Left lung (tissue), 14 donors: ENCODE measurements at places on chromosomes 11 and 22. TPM values are rescaled to one million over a fixed set of nuclear protein-coding genes. Genes with fewer than 3 reads are reported as not detected.
A peak's percentile ranks its signal among the peaks of the same experiment; 100 is the strongest.

DNA sequence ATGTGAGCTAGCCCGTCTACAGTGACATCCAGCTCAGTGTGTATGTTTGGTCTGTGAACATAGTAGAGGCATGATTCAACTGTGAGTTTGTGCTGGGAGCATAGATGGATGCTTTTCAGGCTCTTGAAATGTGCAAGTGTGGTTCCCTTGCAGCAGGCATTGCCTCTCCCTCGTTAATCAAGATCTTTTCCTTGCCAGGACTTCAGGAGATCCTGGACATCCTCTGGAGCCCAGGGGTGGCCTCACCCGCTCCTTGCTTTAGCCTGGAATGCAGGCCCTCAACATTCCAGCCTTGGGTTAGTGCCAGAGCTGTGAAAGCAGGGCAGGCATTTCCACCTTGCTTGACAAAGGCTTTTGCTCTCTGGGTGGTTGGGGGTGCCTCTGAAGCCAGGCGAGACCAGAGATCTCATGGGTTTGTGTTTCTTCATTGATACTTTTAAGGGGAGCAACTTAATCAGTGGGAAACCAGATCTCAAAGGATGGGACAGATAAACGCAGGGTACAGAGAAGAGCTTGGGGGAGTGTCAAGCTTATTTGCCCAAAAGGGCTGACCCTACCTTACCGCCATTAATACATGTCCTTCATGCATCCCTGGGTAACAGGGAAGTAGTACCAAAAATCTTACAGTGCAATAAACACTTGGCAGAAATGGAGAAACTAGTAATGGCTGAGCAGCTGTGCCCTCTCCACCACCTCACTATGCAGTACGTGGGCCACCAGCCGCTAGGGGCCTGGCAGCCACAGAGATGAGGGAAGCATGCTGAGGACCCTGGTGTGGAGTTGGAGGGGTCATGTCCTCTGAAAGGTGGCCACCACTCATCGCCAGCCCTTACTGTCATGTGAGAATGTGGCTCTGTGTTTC lies 72.1 kb downstream of the PTPRJ start:
- no peak overlapping the region for H3K4me3 ChIP-seq

Gene PACSIN3
- total RNA-seq = 32.9 TPM

Gene OR10S1
- not detected for total RNA-seq

Gene TBX1
- total RNA-seq = 4.4 TPM

DNA sequence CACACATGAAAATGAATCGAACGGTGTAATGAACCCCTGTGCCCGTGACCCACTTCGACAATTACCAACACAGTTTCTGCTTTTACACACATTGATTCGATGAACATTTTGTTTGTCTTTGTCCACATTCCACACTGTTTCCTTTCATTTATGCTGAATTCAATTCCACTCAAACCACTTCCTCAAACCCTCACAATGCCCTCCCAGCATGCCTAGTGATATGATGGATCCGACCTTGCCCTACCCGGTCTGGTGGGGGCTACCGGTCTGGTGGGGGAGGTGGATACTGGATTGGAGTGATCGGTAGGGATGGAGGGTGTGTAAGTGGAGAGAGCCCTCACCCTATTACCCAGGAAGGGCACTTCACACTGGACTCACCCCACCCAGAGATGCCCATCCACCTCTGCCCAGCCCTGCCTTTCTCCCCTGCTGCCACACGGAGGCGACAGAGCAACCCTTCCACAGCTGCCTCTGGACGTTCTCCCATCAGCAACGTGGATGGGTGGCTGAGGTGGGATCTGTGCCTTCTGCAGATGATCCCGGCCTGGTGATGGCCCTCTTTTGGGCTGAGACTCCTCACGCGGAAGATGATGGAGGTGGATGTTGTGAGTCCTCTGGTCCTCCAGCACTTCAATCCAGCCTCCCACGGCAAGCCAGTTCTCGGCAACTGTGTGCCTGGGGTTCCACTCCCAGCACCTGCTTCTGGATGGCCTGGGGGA lies 33.0 kb upstream of the P2RY2 start:
- H3K4me3 ChIP-seq = no peak overlapping the region
- no peaks in the 10 kb centered on the region for H3K36me3 ChIP-seq
- no peaks in the 10 kb centered on the region for H3K27me3 ChIP-seq
- DNase-seq = peak; percentile 78
- no peaks in the 10 kb centered on the region for H3K4me1 ChIP-seq
- peak overlapping the region; percentile 23 for H3K27ac ChIP-seq

DNA sequence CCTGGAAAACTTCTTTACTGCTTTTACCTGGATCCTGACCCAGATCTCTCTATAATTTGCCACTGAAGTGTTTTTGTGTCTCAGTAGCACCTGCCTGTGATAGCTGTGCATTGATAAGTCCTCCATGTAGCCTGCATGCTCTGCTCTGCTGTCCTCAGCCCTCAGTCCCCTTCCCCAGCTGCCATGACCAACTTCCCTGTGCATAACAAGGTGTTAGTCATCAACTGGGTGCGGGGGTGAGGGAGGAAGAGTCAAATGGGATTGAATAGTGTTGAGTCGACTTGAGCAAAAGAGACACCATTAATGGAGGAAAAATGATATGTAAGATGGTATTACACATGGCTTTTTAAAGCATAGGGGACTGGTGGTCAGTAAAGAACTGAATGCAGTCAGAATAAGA lies 92.2 kb upstream of the PLET1 start:
- H3K27ac ChIP-seq = no peak overlapping the region
- DNase-seq = no peak
- H3K4me3 ChIP-seq = no peak overlapping the region
- no peaks in the 10 kb centered on the region for H3K4me1 ChIP-seq
- H3K36me3 ChIP-seq = no peaks in the 10 kb centered on the region
- no peaks in the 10 kb centered on the region for H3K27me3 ChIP-seq

GRCh38 chr11:13983081-13983751 lies 20.7 kb downstream of the SPON1 start:
- DNase-seq = peak; percentile 51
- peak overlapping the region; percentile 4 for H3K27ac ChIP-seq
- no peaks in the 10 kb centered on the region for H3K27me3 ChIP-seq
- H3K36me3 ChIP-seq = no peaks in the 10 kb centered on the region
- H3K4me3 ChIP-seq = no peak overlapping the region

DNA sequence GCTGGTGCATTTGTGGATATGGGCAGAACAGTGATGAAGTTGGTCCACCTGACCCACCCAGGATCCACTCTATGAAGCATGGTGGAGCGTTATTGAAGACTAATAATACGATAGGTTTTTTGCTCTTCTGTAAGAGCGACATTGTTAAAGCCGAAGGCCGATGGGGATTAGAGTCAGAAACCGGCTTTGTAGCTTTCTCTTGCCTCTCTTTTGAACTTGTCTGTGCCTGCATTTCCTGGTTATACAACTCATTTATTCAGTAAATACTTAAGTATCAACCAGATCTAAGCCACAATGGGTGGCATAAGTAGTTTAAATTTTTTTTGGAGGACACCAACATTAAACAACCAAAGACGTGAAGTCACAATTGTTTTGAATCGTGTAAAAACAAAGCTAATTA lies 93.4 kb downstream of the ARHGAP42 start:
- DNase-seq = no peak
- no peak overlapping the region for H3K4me3 ChIP-seq

GRCh38 chr11:18209058-18209457 lies 27.5 kb downstream of the SAA4 start:
- H3K4me1 ChIP-seq = no peaks in the 10 kb centered on the region
- no peak for DNase-seq
- no peak overlapping the region for H3K27ac ChIP-seq
- H3K36me3 ChIP-seq = no peaks in the 10 kb centered on the region

DNA sequence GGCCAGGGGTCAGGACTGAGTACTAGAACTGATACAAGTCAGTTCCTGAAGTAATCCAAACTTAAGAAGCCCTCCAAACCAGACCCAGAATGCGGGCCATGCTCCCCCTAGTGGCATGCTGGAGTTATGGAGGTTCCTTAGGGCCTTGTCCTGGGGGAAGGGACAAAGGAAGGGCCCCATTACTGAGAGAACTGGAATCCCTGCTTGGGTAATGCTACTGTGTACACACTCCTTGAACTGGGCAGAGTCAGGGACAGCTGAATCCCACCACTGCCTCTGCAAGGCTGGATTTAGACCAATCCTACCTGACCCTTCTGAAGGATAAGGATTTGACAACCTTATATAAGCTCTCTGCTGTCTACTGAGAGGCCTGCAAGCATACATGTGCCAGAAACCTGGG lies 97.3 kb upstream of the AKIP1 start:
- H3K36me3 ChIP-seq = no peaks in the 10 kb centered on the region
- no peak overlapping the region for H3K4me3 ChIP-seq
- peaks cover 49% of the 10 kb centered on the region for H3K4me1 ChIP-seq
- peak; percentile 88 for DNase-seq
- H3K27ac ChIP-seq = peak overlapping the region; percentile 63

GRCh38 chr11:125910226-125910849 lies 6.0 kb downstream of the DDX25 start:
- H3K27me3 ChIP-seq = peaks cover 17% of the 10 kb centered on the region
- DNase-seq = no peak

GRCh38 chr11:9498457-9499078 lies 37.8 kb downstream of the ZNF143 start:
- no peaks in the 10 kb centered on the region for H3K27me3 ChIP-seq
- H3K4me3 ChIP-seq = no peak overlapping the region
- no peaks in the 10 kb centered on the region for H3K36me3 ChIP-seq

Gene OR8D4
- total RNA-seq = not detected

DNA sequence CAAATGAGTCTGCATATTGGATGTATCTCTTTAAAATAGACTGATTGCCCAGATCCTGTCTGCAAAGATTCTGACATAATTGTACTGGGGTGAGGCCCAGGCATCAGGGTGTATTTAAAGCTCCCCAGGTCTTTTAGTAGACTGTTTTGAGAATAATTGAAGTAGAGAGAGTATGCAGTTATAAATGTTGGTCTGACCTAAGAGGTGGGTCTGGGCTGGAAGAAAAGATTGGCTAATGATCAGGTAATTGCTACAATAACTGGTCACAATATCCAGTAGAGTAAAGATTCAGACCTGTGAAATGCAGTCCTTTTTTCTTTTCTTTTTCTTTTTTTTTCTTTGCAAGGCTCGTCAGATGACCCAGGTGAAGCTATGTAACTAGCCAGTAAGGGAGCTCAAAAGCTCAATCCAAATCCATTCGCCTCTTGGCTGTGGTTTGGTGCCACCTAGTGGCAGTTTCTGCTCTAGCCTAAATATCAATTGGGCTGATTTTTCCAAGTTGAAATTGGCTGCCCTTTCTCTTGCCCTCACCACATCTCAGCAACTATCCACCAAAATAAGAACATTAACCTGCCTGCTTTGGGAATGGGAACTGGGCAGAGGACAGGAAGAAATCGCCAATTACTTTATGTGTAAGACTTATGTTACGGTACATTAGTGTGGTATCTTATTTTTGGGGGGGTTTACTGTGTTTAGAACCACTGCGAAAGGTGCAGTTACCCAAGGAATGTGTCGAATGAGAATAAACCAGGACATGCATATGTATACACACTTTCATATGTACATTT lies 45.9 kb downstream of the ZNF143 start:
- no peaks in the 10 kb centered on the region for H3K4me1 ChIP-seq
- no peaks in the 10 kb centered on the region for H3K27me3 ChIP-seq
- DNase-seq = no peak
- no peak overlapping the region for H3K4me3 ChIP-seq
- no peak overlapping the region for H3K27ac ChIP-seq

GRCh38 chr11:15641271-15642045 lies 526.7 kb downstream of the INSC start:
- H3K27ac ChIP-seq = no peak overlapping the region
- no peaks in the 10 kb centered on the region for H3K27me3 ChIP-seq
- no peak overlapping the region for H3K4me3 ChIP-seq
- H3K36me3 ChIP-seq = no peaks in the 10 kb centered on the region

GRCh38 chr11:111091321-111091938 lies 154.1 kb upstream of the POU2AF2 start:
- peak; percentile 79 for DNase-seq
- H3K4me3 ChIP-seq = no peak overlapping the region
- H3K27ac ChIP-seq = no peak overlapping the region
- H3K36me3 ChIP-seq = no peaks in the 10 kb centered on the region
- H3K4me1 ChIP-seq = no peaks in the 10 kb centered on the region

Gene BIRC3
- total RNA-seq = 28.1 TPM

Gene SLC1A2
- 0.89 TPM for total RNA-seq

Gene CWF19L2
- 11.0 TPM for total RNA-seq

Gene TMA7B
- 0.42 TPM for total RNA-seq

GRCh38 chr11:116615211-116615865 lies 157.4 kb downstream of the BUD13 start:
- no peaks in the 10 kb centered on the region for H3K4me1 ChIP-seq
- H3K36me3 ChIP-seq = no peaks in the 10 kb centered on the region
- no peak for DNase-seq
- no peak overlapping the region for H3K27ac ChIP-seq
- H3K27me3 ChIP-seq = peaks cover 19% of the 10 kb centered on the region

Gene APOA4
- not detected for total RNA-seq

DNA sequence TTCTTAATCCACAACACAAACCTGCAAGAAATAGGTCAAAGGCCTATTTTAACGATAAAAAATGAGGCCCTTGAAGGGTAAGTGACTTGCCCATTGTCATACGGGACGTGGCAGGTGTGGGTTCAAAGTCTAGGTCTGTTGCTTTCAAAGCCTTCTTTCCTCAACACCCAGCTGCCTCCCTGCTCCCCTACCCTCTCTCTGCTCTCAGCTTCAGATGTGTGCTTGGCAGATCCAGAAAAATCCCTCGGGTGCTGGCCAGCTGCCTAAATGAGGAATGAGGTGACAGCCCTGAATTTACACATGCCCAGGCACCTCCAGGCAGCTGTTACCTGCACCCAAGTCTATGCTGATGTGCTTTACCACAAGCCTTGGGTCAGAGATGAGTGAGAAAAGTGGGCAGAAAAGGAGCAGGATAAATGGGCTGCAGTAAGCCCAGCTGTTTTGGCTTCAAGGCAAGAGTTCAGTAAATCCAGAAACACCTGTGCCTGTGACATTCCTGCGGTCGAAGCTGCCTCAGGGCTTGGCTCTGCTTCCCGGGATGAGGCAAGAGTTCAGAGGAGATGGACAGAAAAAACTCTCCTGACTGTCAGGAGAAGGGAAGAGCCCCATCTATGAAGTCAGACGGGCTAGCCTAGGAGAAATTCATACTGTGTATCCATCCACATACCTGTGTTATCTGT lies 49.9 kb upstream of the LDLRAD3 start:
- no peak overlapping the region for H3K4me3 ChIP-seq
- H3K4me1 ChIP-seq = no peaks in the 10 kb centered on the region
- H3K36me3 ChIP-seq = no peaks in the 10 kb centered on the region
- H3K27ac ChIP-seq = no peak overlapping the region
- H3K27me3 ChIP-seq = no peaks in the 10 kb centered on the region

Gene CASP12
- 0.61 TPM for total RNA-seq

- H3K4me1 ChIP-seq = no peaks in the 10 kb centered on the region
- no peak overlapping the region for H3K27ac ChIP-seq
- H3K4me3 ChIP-seq = no peak overlapping the region
- H3K27me3 ChIP-seq = no peaks in the 10 kb centered on the region
- DNase-seq = no peak
Observed at GRCh38 chr11:86372586-86372985, 2.1 kb upstream of the CCDC81 start.
